Daoy (cell line): ENCODE measurements at places on chromosomes 3 and 15. TPM values are rescaled to one million over a fixed set of nuclear protein-coding genes. Genes with fewer than 3 reads are reported as not detected.

The KLHL40 gene
- not detected in 2 replicates for total RNA-seq

The GOLGA8G gene
- total RNA-seq, result 0.21 TPM in 1 of 2 replicates, not detected in the other

The CCDC54 gene
- not detected in 2 replicates for total RNA-seq

The CACNA2D3 gene
- total RNA-seq, result 1.3 and 2.0 TPM in 2 replicates

The CCR9 gene
- not detected in 2 replicates for total RNA-seq

The PGBD4 gene
- 1.4 and 2.4 TPM in 2 replicates for total RNA-seq

The ZNF80 gene
- not detected in 2 replicates for total RNA-seq

The AHSG gene
- not detected in 2 replicates for total RNA-seq

The GOLGA6B gene
- not detected in 2 replicates for total RNA-seq

GRCh38 chr3:104018541-104018940 lies 1348.2 kb upstream of the ALCAM start:
- no peak for DNase-seq

DNA sequence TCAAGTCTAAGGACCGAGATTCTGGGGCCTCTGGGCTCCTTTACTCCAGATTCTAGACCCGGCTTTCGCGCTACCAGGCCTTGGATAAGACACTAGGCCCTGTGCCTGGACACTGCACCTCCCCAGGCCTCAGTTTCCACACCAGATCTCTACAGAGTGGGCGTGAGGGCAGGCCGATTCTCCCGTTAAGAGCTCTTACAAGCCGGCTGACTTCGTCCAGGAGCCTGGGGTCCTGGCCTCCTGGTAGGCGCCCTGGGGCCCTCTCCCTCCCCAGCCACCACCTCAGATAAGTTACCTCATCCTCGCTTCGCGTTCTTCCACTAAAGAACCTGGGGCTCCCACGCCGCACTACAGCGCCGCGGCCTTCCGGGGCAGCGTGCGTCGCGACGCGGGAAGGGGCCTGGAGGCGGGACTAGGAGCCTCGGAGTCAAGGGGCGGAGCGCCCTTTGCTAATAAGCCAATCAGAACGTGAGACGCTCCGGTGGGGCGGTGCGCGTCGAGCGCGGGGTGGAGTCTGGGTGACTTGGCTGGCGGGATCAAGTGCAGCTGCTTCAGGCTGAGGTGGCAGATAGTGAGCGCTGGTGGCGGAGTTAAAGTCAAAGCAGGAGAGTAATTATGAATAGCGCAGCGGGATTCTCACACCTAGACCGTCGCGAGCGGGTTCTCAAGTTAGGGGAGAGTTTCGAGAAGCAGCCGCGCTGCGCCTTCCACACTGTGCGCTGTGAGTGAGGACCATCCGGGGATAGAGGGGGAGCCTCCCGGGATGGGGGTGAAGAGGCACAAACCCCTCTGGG lies at the start of the genes EAF2 and IQCB1:
Gene EAF2 (plus strand): TSS at position 539 of the 794 bp plus-strand sequence. CDS start 77 bp downstream, at position 616.
Gene IQCB1 (minus strand): TSS at position 390 of the 794 bp plus-strand sequence. CDS start 6,100 bp downstream, outside the sequence.
- DNase-seq, result peak; percentile 97

DNA sequence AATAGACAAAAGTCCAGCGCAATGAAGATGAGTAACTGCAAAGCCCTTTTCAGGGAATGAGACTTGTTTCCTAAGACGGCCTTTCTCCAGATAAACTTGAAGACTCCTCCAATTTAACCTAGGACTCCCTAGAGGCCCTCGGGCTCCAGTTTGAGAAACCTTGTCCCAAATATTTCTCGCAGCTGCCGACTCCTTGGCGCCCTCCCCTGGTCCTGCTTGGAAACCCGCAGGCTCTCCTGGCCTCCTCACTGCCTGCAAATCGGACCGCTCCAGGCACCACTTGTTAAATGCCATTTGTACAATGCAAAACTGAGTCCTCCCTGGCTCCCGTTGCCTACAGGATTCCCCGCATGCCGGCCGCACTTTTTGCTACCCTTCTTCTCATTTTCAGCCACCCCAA lies 36.8 kb downstream of the MUC4 start:
- DNase-seq, result peak; percentile 40

GRCh38 chr15:78044407-78045155 lies 32.9 kb downstream of the TBC1D2B start:
- no peak for DNase-seq

DNA sequence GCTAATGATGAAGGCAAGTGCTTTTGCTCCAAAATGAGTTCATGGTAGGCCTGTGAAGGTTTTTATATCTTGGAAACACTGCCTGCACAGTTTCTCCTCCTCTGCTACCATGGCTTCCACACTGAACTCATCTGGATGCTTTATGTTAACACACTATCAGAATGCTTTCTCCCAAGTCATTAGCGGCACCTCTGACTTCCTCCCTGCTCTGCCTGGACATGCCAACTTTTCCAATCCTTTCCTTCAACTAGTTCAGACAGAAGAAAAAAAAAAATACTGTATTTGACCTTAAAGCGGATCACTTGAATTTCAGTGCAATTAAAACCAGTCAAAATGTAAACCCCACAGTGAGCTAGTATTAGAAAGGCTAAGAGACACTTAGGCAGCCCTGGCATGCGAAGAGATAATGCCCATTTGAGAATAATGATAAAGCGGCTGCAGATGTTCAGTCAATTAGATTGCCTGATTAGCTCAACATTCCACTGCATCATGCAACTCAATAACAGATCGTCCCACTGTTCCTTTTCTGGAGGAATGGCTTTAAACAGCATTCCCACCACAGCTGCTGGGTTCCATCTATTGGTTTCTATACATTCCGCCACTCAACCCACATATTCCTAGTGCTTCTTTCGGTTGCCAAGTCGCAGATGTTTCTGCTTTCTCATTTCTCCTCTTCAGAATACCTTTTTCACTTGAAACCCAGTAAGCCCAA lies 51.7 kb downstream of the CNTN3 start:
- no peak for DNase-seq

DNA sequence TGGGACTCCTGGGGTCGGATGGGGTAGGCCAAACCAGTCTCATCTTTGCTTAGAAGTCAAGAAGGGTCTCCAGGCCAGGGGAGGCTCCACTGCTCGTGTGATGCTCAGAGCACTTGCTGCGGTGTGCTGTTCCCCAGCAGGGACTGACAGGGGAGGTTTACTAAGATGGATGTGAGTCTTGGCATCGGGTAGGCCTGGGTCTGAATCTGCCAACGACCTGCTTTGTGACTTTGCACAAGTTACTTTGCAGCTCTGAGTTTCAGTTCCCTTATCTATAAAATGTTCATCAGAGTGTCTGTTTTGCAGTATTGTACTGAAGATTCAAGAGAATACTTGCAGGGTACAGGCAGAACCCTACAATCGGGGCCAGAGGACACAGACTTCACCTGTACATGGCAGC lies 17.3 kb upstream of the CDCP1 start:
- DNase-seq, result no peak

DNA sequence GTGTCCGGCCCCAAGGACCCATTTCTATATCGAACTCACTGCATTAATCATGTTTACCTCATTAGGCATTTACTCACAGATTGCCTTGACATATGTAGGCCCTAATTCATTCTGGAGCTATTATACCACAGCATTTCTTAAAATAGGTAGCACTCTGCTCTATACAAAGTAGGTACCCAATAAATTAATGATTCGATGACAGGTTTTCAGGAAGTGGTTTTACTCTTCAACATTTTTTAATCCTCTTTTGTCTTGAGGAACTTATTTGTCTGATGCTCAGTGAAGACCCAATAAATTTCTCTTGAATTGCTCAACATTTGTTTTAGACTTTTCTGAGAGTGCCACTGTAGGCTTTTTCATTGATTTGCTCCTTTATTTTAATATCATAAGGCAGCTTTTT lies 12.1 kb downstream of the TGFBR2 start:
- no peak for DNase-seq

DNA sequence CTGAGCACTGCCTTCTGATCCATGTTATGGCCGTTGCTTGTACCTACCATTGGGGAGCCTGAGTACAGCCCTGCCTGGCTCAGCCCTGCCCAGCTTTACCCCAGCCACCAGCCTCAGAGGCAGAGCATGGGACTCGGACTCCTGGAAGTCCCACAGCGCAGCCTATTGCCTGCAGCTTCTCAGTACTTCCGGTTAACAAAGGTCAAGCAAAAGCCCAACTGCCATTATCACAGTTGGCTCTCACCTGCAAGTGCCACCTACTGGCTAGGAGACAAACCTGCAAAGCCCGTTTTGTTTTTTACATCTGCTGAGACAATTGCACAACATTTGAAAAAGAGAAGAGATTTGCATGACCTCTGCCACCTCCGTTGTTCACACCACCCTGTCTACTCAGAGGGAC lies 1081.7 kb downstream of the NAALADL2 start:
- DNase-seq, result peak; percentile 10

- DNase-seq, result no peak
Measured at GRCh38 chr15:32096916-32097617, 66.8 kb downstream of the CHRNA7 start.

DNA sequence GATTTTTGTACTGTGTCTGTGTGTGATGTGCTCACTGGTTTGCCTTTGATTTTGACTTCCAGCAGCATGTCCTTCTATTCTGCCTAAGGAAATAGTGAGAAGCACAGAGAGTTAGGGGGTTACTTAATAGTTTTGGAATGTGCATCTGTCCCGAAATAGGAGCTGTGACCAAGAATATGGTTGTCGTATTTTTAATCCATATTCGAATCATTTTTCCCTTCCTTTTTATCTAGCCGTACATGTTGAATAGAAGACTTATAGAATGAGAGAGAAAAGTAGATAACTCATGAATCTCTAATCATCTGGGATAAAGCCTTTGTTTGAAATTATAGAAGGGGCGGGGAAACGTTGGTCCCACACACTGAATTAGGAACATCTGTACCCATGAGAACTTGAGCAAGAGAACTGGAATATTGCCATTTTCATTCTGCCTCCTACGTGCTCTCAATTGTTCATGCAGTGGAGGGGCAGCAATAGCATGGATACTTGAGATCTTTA lies 23.6 kb downstream of the CRTC3 start:
- peak; percentile 31 for DNase-seq
